Heart left ventricle (tissue), 16 donors: ENCODE measurements at places on chromosomes 4 and X. TPM values are rescaled to one million over a fixed set of nuclear protein-coding genes. Genes with fewer than 3 reads are reported as not detected.

Gene SSX1
- total RNA-seq = not detected

Gene MAP7D3
- 14.3 TPM for total RNA-seq

DNA sequence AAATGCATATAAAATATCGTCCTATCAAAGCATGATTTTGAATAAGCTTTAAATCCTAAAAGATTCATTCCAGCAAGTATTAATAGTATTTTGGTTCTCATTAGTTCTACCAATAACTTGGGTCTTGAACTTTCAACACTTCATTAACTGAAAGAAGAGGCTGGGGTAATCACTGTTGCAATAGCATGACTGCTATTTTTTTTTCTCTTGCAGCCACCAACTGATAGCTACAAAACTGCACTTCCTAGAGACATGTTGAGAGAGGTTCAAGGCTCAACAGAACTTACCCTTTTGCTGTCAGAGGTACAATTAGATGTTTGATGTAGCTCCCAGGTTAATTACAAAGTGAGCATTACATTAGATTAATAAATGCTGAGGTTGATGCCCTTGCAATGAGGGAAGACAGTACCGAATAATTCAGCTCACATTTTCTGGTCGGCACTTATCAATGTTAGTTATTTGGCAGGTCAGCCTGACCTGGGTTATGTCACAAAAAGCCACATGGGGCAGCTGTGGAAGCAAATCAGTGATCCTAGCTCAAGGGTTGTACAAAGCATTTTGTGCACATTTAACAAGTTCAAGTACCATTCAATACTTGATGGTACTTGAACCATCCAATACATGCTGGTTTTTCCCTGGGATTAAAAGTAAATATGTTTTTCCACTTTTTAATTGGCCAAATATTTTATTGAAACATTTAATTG is 29.9 kb upstream of the TET2 start:
- DNase-seq = no peak
- peaks cover 31% of the 10 kb centered on the region for H3K4me1 ChIP-seq
- no peaks in the 10 kb centered on the region for H3K27me3 ChIP-seq
- no peak overlapping the region for H3K27ac ChIP-seq
- no peak overlapping the region for H3K4me3 ChIP-seq

GRCh38 chrX:138082896-138083295 is 517.0 kb downstream of the ZIC3 start:
- no peaks in the 10 kb centered on the region for H3K36me3 ChIP-seq
- no peaks in the 10 kb centered on the region for H3K4me1 ChIP-seq
- no peaks in the 10 kb centered on the region for H3K27me3 ChIP-seq
- no peak overlapping the region for H3K27ac ChIP-seq
- no peak overlapping the region for H3K4me3 ChIP-seq
- DNase-seq = no peak

Gene SHROOM3
- 11.7 TPM for total RNA-seq

Gene ZRSR2
- 6.9 TPM for total RNA-seq
